Lung microvascular endothelial cell (primary cell): ENCODE measurements at places on chromosomes 12 and 14. TPM values are rescaled to one million over a fixed set of nuclear protein-coding genes. Genes with fewer than 3 reads are reported as not detected.
A peak's percentile ranks its signal among the peaks of the same experiment; 100 is the strongest.

The C14orf39 gene
- total RNA-seq, result not detected in 2 replicates

The RNU4-1 gene
- under 0.01 TPM in 2 replicates for total RNA-seq

The TMEM30B gene
- total RNA-seq, result 0.20 and 0.22 TPM in 2 replicates

The ETNK1 gene
- 29.2 and 41.1 TPM in 2 replicates for total RNA-seq

The ARHGEF40 gene
- total RNA-seq, result 4.8 and 5.8 TPM in 2 replicates

The KRT72 gene
- total RNA-seq, result not detected in 2 replicates

- no peak for DNase-seq
These were observed 436.1 kb downstream of the TMEM132D start for GRCh38 chr12:129467726-129468125.

DNA sequence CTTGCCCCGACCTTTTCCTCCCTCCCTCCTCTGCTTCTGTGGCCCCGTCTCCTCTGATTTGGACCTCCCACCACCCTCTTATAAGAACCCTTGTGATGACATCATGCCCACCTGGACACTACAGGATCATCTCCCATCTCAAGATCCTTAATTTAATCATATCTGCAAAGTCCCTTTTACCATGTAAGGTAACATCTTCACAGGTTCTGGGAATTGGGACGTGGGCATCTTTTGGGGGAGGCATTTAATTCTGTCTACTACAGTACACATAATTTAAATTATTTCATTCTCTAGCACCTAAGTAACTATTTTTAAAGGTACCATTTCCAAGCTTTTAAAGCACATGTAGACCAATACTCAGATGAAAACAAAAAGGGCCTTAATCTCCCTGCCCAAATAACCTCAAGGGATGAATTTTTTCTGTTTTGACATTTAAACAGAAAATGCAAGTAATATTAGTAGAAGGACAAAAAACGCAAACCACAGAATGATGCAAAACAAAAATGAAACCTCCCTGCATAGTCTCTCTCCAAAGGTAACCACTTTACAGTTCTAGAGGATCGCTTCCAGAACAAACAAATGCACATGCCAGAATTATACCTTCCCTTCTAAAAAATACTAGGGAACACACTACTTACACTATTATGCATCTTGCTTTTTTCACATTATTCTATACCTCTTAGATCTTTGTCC, 222.1 kb downstream of the AACS start:
- DNase-seq, result no peak

GRCh38 chr12:67025543-67026114, 243.5 kb upstream of the CAND1 start:
- DNase-seq, result peak; percentile 39

DNA sequence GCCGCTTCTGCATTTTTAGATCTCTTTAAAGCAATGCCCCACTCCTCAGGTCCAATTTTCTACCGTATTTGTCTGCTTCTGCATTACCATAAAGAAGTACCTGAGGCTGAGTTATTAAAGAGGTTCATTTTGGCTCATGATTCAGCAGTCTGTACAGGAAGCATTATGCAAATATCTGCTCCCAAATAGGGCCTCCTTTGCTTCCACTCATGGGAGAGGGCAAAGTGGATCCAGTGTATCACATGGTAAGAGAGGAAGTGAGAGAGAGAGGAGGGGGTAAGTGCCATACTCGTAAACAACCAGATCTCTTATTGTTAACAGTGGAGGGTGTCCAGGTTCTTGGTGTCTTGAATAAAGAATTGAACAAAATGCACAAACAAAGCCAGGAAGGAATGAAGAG, 316.1 kb upstream of the SEL1L start:
- DNase-seq, result no peak

- DNase-seq, result no peak
These were observed 192.2 kb downstream of the PRKD1 start for GRCh38 chr14:29735459-29735858.

DNA sequence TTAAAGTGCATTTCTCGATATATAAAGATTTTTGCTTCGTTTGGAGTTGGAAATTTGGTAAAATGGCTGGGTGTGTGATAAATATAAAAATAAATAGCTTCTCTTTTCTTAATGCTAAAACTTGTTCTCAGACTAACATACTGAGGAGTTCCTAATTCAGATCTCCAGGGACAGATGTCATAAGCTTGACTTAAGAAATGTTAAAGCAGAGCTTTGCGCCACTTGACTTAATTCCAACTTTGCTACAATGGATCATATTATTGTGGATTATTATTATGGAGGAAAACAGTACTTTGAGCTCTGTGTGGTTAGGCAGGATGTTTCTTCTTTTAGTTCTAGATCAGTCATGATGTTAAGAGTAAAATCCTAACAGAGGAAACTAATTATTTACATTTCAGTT, 33.8 kb downstream of the GNG2 start:
- no peak for DNase-seq

DNA sequence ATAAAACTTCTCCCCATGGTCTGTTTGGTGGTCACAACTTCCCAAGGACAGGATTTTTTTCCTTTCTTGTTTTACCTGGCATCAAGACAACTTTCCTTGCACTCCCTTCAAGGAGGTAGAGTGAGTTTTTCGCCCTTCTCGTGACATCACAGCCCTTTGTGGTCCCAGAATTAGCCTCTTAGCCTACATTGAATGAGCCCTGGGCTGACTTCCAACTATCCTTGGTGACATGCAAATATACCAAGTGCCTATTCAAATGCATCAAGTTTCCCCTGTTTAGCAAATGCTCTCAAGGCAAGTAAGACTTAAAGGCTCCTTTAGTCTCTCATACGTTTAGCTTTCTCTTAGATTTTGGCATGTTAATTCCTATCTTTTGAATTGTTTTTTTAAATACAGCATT, 36.6 kb downstream of the TC2N start:
- DNase-seq, result no peak

GRCh38 chr12:91327889-91328288, 145.3 kb upstream of the DCN start:
- no peak for DNase-seq

- DNase-seq, result peak; percentile 46
These were observed 101.4 kb upstream of the BBS10 start for GRCh38 chr12:76449583-76449982.

GRCh38 chr12:95411466-95411865, 62.5 kb upstream of the METAP2 start:
- DNase-seq, result no peak

DNA sequence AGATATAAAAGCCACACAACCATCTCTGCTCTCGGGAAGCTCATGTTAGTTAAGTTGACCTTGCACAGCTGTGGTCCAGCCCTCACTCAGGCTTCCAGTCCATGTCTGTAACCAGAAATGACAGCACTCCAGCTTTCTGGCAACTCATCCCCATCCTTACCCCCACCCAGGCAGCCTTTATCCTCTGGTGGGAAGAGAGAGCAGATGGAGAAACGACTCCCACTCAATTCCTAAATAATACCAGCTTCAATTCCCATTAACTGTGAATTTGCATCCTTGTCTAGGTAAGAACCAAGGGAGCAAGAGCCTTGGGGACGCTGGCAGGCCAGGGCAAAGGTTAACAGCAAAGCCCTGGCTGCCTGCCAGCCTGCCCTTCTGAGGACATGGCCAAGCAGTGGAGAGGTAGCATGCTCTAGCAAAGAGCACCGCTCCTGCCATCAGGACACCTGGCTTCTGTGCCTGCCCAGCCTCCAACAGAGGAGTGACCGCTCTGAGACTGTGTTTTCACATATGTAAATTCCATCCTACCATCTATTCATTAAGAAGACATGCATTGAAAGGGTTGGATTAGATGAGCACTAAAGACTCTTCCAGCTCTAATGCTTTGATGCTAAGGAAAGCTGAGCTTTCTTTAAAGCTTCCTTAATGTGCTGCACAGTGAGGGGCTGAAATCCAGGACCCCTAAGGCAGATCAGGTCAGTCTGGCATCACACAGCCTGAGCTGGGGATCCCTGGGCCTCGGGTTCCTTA, 236.1 kb downstream of the GRIN2B start:
- no peak for DNase-seq

DNA sequence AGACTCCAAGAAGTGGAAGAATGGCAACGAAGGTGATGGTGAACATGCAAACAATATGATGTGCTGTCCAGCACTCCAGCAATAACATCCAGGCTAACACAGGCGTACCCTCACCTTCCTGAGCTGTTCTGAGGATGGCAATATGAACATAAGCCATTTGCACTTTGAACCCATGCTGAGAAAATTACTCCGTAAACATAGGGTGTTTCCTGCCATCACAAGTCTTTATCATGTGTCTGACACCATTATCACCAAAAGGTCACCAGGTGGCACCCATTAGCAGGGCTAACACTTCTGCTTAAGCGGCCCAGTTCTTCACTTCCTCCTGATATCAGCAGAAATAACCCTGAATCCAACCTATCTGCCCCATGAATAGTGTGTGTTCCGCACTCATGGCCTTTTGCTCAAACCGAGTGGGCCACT, 482.8 kb downstream of the MED13L start:
- DNase-seq, result no peak
